ENCODE measurements at places on chromosomes 7 and 10.

DNA sequence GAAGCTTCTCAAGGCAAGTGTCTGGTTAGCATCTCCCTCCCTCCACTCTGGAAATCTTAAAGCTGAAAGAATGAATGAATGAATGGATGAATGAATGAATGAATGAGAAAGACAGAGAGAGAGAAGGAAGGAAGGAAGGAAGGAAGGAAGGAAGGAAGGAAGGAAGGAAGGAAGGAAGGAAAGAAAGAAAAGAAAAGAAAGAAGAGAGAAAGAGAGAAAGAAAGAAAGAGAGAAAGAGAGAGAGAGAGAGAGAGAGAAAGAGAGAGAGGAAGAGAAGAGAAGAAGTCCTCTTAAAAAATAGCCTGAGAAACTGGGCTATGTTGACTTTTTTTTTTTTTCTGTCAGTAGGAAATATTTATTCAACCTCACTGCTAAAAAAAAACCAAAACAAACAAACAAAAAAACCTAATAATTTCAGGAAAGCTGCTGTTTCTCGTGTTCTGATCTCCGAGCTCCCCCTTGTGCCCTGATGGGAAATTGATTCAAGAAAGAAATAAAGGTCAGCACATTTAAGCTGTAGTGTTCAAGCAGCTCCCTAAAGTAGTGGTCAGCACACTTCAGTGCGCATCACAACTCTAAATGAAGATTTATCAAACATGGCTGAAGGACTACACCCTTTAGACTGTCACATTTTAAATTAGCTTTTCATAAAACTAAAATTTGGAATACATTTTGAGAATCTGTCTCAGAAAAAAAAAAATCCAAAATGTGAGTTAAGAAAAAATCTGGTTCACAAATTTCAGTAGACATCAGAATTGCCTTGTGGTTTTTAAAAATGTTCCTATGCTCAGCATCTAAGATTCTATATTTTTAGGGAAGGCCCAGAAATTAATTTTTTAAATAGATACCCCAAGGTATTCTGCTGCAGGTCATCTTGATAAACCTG, 154.3 kb downstream of the ELAPOR2 start:
- DNase-seq, result no peak

GRCh38 chr7:127620406-127621233, 2.7 kb upstream of the PAX4 start:
- DNase-seq, result no peak

DNA sequence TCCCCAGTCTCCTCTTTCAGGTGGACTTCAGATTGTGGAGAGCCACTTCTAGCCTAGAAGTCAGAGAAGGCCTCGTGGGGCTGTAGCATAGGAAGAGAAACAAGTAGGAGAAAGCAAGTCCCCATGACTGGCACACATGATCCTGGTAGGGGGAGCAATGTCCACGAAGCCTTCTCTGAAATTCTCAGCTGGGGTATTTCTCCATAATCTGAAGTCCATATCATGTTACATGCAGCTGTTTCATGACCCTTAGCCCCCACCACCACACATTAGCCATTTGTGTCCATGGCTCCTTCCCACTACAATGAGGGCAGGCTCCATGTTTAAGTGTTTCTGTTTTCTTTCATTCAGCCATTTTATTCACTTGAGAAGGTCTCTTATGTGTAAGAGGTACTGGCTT, 43.2 kb downstream of the LAMB4 start:
- no peak for DNase-seq

DNA sequence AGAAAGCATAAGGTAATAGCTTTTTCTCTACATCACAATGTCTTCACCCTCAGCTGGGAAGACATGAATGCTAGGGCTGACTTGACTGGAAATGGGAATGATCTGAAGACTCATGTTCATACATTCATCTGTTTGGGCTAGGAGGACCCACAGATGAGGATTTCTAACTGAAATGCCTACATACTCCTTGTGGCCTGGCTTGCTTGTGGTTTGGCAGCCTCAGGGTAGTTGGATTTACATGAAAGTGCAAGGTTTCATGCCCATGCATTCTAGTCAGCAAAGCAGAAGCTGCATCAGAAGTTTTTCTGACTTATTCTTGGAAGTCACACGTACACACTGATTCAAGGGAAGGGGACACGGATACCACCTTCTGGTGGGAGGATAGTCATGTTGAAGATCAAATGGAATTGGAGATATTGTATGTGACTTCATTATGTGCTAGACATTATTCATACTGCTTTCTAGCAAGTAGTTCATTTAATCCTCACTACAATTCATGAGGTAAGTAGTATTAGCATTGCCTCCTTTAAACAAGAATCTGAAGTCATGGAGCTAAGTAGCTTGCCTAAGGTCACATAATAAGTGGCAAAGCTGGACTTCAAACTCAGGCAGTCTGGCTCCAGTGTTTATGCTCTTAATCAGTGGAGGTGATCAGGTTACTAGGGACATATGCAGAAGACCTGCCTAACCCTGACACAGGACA, 957.0 kb downstream of the LRMDA start:
- no peak for DNase-seq

GRCh38 chr10:3213208-3213607, 40.6 kb upstream of the PITRM1 start:
- DNase-seq, result peak; percentile 72

- no peak for DNase-seq
Measured at GRCh38 chr7:45099891-45100760, 11.4 kb upstream of the NACAD start.

GRCh38 chr10:33189808-33190207, 144.7 kb downstream of the NRP1 start:
- no peak for DNase-seq

- DNase-seq, result no peak
Measured at GRCh38 chr10:83926606-83927005, 212.7 kb upstream of the GHITM start.

Measured in left forelimb (tissue), 1 donor.